ENCODE measurements at places on chromosomes 16 and 17.

DNA sequence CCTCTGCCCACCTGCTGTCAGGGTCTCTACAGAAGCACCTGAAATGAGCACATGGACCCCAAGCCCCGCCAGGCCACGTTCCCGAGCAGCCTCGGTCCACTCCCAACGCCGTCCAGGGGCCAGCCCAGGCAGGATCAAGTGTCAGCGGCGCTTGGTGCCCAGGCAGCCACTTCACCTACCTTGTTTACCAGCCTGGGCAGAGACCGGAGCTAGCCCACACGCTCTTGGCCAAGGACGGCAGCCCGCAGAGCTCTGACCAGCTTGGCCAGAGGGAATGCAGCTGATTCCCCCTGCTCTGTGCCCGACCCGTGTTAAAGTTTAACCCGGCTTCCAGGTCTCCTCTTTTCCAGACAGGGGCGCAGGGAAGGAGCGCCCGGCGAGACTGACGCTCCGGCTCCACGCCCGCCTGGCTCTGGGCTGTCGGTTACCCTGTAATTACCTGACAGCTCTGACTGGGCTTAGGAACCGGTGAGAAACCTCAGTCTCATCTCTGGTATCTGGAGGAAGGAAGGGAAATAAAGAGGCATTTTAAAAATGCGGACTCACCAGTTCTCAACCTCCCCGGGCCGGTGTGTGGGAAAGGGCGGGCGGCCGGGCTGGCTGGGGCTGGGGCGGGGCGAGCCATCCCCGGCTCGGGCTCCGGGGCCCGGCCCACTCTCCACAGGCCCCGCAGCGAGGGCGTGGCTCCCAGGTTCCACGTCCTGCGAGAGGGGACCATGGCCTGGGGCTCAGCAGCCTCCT, 4.6 kb downstream of the KIFC3 start:
- peak; percentile 75 for DNase-seq

GRCh38 chr17:69187294-69187693, 41.3 kb downstream of the ABCA10 start:
- no peak for DNase-seq

- peak; percentile 65 for DNase-seq
These were observed 80.4 kb downstream of the EFCAB5 start for GRCh38 chr17:30021708-30022317.

DNA sequence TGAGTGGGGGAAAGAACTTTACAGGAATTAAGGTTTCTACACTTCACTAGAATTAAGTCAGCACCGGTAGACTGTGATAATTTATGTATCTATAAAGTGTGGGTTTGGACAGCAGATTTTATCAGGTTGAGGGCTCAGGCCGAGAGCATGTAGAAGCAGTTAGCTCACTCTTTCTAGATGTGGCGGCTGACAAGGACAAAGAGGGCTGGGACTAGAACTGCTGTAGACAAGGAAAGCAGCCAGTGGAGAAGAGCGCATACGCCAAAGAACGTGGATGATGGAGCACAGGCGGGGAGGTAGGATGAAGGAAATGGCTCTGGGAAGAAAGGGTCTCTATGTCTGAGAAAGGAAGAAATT, 504 bp upstream of the GOSR1 start:
- peak; percentile 47 for DNase-seq

DNA sequence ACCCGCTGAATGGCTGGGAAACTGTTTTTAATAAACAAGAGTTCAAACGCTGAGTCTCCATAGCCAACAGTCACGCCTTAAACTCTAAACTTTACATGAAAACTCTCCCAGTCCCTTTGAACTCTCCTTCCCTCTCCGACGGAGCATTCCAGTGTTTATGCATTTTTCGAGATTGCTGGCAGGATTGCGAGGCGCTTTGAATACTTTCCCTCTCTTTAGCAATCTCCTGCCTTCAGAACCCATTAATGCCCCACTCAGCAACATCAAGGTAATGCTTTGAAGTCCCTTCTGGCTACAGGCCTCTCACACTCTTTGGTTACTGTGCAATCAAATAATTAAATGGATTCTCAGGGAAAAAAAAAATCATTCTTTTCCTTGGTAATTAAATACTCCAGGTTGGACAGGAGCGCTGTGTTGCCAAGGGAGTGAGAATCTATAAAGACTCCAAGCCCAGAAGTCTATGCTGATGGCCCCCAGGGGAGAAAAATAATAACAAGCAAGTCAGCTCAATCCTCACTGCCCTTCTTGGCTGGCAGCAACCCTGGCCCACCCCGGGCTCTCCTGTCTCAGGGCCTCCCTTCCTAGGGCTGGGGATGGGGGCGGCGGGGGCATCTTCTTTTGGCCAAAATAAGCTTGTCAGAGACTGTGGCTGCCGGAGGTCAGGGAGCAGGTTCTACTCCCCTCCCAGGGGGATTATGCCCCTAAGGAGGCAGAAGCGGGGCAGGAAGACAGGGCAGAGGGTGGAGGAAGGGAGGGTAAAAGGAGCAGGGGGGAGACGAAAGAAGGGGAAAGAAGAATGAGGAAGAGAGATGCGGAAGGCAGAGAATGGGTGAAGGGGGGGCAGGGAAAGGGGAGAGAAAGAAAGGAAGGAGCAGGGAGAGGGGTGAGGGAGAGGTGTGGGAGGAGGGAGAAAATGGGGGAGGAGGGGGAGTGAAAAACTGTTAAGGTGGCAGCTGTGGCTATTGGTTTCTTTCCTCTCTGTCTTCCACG, 45.2 kb downstream of the AXIN2 start:
- peak; percentile 35 for DNase-seq

DNA sequence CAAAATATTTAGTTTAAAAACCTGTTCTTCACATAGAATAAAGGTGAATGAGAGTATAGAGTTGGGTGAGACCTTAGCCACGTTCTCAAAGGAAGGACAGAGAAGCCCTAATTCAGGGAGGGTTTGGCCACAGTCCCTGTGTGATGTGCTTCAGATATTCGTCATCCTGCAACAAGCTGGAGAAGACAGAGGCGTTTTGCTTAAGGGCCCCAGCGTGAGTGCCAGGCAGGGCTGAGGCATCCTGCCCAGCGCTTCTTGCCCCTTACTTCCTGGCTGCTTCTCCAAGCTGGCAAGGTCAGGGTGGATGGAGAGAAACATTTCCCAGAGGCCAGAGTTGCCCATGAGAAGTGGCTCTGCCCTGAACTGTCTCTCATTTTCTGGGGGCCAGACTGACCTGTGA, 46.9 kb downstream of the AXIN2 start:
- no peak for DNase-seq

DNA sequence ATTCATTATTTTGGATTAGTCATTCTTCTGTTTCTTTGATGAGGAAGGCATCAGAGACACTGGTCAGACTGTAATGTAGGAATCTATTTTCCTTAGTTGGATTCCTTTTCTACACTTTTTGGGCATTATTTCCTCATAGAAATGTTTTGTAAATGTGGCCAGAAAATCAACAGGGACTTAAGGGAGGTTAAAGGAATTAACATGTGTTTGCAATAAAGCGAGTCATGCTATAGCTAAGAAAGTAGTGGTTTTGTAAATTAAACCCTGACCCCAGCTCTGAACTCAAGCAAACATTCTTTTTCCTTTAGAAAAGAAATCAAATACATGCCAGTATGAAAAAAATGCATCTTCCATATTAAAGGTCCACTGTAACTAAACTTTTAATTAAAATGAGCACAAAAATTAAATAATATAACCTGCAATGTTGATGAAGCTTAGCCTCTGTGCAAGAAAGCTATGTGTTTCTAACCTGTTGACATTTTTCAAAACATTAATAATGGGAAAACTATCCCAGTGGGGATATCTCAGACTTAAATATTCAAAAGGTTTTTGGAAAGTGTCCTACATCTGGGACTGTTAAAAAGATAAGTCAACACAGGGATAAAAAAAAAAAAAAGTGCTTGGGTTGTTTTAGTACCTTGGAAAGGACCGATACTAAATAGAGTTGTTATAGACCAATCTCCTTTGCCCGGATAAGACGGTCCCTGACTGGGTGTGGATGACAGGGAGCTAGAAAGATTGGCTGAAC, 428.0 kb downstream of the CA10 start:
- no peak for DNase-seq

DNA sequence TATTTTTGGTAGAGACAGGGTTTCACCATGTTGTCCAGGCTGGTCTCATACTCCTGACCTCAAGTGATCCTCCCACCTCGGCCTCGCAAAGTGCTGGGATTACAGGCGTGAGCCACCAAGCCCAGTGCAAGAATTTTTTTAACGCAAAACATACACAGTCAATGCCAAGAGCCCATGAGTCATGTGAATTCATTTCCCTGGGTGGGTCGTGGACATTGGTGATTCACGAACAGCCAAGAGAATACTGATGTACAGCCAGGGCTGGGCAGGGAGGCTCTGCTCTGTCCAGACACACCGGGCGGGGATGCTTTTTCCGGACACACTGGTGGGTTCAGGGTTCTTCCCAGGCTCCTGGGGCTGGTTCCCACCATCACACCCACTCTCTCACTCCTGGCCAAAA, 17.7 kb downstream of the SLC38A8 start:
- no peak for DNase-seq

DNA sequence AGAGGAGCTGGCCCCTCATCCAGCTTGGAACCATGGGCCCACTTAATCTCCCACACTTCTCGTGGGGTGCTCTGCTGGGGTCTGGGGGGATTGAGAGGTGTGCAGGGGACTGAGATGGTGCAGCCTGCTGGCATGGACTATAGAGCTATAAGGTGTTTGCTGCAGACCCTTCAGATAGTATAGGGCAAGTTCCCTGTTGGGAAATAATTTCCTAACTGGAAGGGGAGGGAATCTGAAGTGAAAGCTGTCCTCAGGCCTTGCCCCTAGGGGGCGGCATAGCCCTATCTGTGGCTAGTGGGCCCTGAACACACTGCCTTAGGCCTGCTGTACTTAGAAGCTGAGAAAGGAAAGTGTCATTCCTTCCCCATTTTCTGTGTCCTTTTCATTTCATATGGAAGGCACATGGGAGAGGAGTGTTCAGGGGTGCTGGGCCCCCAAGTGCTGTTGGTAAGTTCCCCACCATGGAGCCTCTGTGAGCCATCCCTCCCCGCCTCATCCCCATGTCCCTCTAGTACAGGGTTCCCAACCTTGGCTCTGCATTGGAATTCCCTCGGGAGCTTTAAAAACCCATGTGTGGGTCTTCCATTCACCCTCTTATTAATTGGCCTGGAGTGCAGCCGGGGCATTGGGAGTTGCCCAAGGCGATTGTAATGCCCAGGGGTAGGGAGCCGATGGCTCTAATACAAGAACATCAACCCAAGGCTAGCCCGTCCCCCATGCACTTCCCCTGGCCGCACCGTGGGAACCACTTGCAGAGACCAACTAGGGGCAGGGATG, 19.7 kb downstream of the GOSR2 start:
- peak; percentile 84 for DNase-seq

DNA sequence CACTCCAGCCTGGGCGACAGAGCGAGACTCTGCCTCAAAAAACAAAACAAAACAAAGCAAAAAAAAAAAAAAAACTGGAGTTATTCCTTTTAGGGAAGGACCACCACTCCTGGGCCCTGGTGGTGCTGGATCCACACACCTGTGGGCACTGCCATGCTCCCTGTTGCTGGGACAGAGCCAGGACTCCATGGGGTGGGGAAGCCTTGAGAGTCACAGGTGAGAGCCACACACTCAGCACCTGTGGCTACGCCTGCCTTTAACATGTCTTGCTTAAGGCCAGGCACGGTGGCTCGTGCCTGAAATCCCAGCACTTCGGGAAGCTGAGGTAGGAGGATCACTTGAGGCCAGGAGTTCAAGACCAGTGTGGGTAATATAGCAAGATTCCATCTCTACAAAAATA, 18.3 kb downstream of the PDIA2 start:
- no peak for DNase-seq

- no peak for DNase-seq
These were observed 12.2 kb upstream of the EMP2 start for GRCh38 chr16:10592611-10593010.

GRCh38 chr17:68314916-68315535, 23.7 kb downstream of the ARSG start:
- DNase-seq, result no peak

GRCh38 chr17:38512473-38513058, 84.3 kb downstream of the ARHGAP23 start:
- no peak for DNase-seq

DNA sequence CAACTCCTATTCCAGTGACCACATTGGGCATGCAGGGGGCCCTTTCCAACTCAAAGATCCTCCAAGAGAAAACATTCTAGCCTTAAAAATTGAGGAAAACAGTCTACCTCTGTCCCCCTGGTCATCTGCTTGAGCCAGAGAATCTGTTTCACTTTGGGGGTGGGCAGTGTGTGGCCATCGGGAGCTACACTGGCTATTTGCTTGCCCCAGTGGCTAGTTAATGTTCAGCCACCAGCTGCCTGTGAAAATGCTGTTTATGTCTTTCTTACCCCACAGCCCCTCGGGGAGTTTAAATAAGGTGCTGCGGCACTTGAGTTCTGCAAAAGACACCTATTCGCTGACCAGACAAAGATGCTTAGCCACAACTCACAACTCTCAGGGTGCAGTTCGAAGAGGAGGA, 43.4 kb downstream of the GNAO1 start:
- no peak for DNase-seq

- no peak for DNase-seq
These were observed 6.1 kb downstream of the DRC3 start for GRCh38 chr17:17978481-17979424.

GRCh38 chr17:51709694-51710633, 448.6 kb downstream of the CA10 start:
- DNase-seq, result no peak

GRCh38 chr16:80804526-80805383, at the start of gene CDYL2:
TSS of gene CDYL2 (minus strand) at chr16:80804598. CDS start at chr16:80804173, 425 bp downstream.
- peak; percentile 83 for DNase-seq

DNA sequence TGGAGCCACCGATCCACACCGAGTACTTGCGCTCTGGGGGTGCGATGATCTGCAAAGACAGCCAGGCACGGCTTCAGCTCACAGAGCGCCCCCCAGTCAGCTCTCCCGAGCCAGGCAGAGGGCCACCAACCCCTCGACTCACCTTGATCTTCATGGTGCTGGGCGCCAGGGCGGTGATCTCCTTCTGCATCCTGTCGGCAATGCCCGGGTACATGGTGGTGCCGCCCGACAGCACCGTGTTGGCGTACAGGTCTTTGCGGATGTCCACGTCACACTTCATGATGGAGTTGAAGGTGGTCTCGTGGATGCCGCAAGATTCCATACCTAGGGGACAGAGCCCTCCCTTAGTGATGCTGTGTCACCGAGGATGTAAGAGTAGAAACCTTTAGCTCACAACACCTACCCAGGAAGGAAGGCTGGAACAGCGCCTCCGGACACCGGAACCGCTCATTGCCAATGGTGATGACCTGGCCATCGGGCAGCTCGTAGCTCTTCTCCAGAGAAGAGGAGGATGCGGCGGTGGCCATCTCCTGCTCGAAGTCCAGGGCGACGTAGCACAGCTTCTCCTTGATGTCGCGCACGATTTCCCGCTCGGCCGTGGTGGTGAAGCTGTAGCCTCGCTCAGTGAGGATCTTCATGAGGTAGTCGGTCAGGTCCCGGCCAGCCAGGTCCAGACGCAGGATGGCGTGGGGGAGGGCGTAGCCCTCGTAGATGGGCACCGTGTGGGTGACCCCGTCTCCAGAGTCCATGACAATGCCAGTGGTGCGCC, 1.6 kb downstream of the ACTG1 start:
- no peak for DNase-seq

Measured in iPS-NIHi11 (cell line).